Aorta (tissue), 5 donors: ENCODE measurements at places on chromosomes 11 and 22. TPM values are rescaled to one million over a fixed set of nuclear protein-coding genes. Genes with fewer than 3 reads are reported as not detected.

TTC28 gene
- 44.1 TPM for total RNA-seq

DNA sequence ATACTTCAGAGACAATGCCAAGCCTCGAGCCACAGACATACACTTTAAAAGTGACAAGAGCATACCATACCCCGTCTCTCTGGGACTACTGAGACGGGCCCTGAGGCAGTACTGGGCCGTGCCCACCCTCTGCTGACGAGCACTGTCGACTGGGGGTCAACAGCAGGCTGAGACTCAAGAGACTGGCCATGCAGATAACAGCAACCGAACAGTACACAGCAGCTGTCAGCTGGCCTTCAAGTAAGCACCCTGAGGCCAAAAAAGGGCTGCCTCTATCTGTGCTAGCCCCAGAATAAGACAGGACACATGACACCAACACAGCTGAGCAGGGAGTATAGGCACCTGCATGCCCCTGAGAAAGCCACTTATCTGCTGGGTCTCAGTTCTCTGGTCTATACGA lies 18.9 kb upstream of the TMEM121B start:
- H3K4me1 ChIP-seq = no peaks in the 10 kb centered on the region
- no peak for DNase-seq
- H3K27ac ChIP-seq = no peak overlapping the region

DNAJB7 gene
- total RNA-seq = not detected

GRCh38 chr11:9604134-9604533 lies 30.7 kb downstream of the WEE1 start:
- no peaks in the 10 kb centered on the region for H3K27me3 ChIP-seq
- H3K27ac ChIP-seq = no peak overlapping the region
- no peak for DNase-seq

SYTL2 gene
- 54.0 TPM for total RNA-seq

ST14 gene
- 3.6 TPM for total RNA-seq

GRCh38 chr22:41320416-41321240 lies 19.3 kb downstream of the ZC3H7B start:
- no peaks in the 10 kb centered on the region for H3K27me3 ChIP-seq
- no peaks in the 10 kb centered on the region for H3K36me3 ChIP-seq
- no peak overlapping the region for H3K27ac ChIP-seq
- DNase-seq = no peak
- H3K4me3 ChIP-seq = no peak overlapping the region
